ENCODE measurements at places on chromosomes 7 and 10.

DNA sequence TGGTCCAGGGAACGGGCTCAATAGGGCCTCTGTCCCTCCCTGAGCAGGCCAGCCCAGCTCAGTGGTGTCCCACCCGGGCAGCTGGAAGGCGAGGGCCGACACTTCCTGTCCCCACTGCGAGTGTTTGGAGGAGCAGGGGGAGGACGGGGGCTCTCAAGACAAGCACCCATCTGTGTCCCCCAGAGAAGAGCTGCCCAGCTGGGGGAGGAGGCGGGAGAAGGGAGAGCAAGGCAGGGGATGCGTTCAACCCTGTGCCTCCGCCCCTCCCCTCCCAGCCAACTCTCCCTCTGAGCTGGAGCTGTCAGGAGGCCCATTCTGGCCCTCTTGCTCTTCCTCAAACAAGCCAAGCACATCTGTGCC lies 35.7 kb downstream of the ZCCHC24 start:
- DNase-seq = no peak

- no peak for DNase-seq
Measured at GRCh38 chr10:78314651-78315050, 281.0 kb downstream of the RPS24 start.

DNA sequence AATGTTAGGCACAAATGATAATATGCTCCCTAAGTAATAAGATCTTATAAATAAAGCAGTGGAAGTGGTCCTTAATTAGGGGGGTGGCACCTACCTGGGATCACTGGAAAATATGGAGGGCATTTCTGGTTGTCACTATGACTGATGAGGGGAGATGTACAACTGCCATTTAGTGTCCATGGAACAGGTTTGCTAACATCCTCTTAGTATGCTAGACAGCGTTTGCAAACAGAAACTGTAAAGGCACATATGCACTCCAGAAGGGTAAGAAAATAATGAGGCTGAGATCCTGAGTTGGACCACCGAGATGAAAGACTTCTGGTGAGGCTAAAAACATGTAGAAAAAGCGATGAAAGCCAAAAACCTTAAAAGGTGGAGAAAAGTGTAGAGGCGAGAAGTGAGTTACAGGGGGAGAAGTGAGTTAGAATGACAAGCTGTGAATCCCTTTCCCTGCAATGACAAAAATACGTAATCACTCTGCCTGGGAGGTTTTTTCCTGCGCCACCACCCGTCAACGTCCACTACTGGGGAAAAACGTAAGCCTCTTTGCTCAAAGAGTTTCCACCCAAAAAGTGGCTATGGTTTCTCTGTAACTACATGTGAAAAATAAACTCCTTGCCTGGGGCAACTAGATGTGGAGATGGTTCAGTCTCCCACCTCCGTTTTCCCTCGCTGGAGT lies 767 bp downstream of the KRIT1 start:
- no peak for DNase-seq

- DNase-seq = no peak
Measured at GRCh38 chr7:103391976-103392375, 44.5 kb downstream of the PSMC2 start.

GRCh38 chr7:140416560-140416959 lies 12.7 kb downstream of the RAB19 start:
- no peak for DNase-seq

DNA sequence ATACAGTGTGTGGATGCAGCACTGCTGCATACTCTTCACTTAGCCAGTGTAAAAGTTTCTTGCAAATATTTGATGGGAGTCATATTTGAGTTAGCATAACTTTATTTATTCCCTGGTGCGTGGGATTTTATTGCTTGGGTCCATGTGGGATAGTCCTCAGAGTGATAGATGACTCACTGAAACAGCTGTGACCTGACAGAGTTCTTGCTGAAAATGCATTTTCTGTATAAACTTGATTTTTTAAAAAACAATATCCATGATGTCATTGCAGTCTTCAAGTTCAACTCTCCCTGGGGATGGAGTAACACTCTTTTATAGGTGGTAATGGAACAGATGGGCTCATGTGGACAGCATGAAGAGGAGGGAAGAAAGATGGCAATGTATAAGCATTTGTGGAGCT lies 310.0 kb downstream of the PPP1R3A start:
- no peak for DNase-seq

- DNase-seq = no peak
Measured at GRCh38 chr10:24006741-24007140, 202.2 kb upstream of the KIAA1217 start.

GRCh38 chr7:9978106-9979064 lies 995.3 kb upstream of the PHF14 start:
- no peak for DNase-seq

GRCh38 chr10:47147186-47147585 lies 152.8 kb upstream of the GDF10 start:
- DNase-seq = no peak

DNA sequence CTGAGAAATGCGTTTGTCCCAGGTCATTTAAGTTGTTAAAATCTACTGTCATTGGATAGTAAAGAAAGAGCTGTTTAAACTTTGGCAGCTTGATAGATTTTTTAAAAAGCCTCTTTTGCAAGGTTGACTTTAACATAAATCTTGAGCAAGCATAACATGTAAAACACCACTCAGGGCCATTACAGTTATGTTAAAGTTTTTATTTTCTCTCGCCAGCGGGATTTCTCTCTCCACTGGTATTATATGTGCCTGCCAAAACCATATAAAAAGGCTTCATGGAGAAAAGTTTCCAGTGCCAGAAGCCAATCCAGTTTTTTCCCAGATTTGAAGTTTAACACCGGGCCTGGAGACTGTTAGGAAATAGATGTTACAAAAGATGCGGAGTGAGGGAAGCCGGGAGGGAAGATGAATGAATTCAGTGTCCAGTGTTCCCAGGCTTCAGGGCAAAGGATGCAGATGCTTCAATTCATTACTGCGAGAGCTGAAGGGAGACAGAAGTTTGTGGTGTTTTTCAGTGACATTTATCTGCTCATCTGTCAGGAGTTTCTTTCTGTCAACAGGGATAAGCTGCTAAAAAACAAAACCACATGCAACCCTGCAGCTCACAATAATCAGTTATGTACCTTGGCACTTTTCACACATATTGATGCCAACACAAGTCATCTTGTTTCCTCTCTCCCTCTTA lies 155.5 kb downstream of the SPAG6 start:
- no peak for DNase-seq

DNA sequence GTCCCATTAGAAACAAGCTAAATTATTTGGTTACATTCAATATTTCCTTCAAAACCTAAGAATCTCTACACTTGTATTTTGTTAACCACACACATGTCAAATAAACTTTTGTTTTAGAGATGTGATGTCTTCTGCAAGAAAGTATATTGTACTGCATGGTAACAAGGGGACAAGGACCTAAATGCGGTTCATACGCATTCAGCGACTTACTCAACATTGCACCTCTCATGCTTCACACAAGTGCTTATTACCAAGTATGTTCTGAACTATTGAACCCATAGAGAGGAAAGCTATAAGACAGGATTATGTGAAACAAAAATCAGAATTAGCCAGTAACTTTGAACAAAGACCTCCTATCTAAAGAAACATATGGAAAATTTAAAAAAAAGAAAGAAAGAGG lies 68.3 kb downstream of the CREB5 start:
- DNase-seq = no peak

DNA sequence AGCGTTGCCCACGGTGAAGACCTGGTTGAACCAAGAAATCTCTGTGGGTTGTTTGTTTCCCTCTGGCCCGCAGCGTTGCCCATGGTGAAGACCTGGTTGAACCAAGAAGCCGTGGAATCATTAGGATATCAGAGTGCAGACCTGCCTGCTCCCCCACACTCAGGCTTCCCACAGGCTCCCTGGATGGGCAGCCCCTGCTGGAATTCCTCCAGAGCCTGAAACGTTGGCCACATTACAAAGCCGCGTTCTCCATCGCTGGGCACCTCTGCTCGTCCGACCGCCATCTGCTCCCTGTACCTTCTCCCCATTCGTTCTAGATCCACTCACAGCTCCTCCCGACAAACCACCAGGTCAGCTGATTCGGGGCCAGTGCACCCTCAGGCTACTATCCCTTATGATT lies 266.9 kb upstream of the SHH start:
- no peak for DNase-seq

GRCh38 chr10:28676326-28676967 lies 874 bp upstream of the BAMBI start:
- DNase-seq = no peak

GRCh38 chr7:80671744-80672143 lies 33.3 kb downstream of the CD36 start:
- DNase-seq = no peak

- DNase-seq = no peak
Measured at GRCh38 chr7:142140401-142140959, 29.0 kb downstream of the MGAM2 start.

GRCh38 chr10:103951942-103952341 lies 15.0 kb upstream of the SLK start:
- no peak for DNase-seq

DNA sequence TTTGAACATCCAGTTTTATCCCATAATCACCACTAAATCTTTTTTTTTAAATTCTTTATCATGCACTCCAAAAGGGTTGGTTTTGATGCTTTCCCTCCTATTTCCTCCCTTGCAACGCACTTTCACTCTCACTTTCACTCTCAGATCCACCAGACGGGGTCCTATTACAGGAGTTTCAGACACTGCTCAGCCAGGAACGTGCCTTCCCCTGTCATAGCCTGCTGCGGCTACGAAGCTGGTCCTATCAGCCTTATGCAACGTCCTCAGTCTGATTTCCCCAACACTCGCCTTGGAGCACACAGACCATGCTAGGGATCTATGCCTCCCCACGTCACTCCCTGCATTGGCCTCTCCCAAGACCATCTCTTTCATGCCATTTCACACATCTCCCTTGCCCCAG lies 23.4 kb downstream of the ZPBP start:
- DNase-seq = no peak

GRCh38 chr7:114073701-114074100 lies 154.9 kb upstream of the PPP1R3A start:
- no peak for DNase-seq

GRCh38 chr7:75662579-75663301 lies 76.0 kb downstream of the HIP1 start:
- no peak for DNase-seq

GRCh38 chr10:17626656-17627055 lies 9.5 kb upstream of the HACD1 start:
- DNase-seq = no peak

- DNase-seq = no peak
Measured at GRCh38 chr7:52749880-52750279, 285.6 kb upstream of the POM121L12 start.

GRCh38 chr7:139441961-139442360 lies 41.5 kb downstream of the KLRG2 start:
- DNase-seq = no peak

DNA sequence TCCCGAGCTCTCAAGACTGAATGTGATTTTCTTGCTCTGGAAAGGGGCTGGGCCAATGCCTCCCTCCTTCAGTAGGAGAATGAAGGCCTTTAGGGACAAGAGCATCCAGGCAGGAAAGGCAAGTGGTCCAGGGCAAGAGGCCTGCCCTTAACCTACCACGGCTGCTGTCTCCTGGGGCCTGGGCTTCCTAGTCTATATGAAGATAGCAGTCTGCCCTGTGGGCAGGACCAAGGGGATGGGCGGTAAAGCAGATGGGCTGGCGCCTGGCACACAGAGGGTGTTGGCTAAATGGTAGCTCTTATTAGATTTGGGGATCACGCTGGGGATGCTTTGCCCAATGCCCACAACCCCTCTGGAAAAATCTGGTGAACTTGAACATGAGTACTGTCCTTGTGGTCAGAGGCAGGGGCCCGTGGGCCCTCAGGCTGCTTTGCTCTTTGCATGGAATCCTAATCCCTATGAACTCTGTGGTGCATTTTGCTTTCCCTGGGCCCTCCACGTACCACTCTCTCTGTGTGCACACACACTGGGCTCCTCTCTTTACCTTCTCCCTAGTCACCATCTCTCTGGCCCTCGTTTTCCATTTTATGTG lies 20.3 kb downstream of the CHAT start:
- DNase-seq = no peak

DNA sequence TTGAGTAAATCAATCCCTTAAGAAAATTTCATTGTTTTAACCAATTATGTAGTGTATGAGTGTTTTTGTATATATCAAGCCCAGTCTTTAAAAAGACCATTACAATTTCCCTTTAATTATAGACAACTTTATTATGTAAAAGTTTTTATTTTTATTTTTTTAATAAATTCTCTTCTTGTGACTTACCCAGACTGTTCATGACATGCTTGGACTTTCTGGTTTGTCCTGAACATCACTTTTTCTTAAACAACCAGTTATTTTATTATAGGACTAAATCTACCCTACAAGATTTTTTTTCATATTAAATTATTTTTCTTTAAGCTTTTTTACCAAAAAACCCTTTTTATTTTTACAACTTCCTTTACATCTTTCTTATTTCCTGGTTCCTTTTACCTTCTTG lies 410.4 kb downstream of the ATRNL1 start:
- DNase-seq = no peak
